GM13976 (cell line): ENCODE measurements at places on chromosomes 13 and 19.

GRCh38 chr13:107006661-107007060, 438.7 kb upstream of the ARGLU1 start:
- no peak for DNase-seq

- peak; percentile 95 for DNase-seq
These were observed 9.1 kb downstream of the TNFRSF19 start for GRCh38 chr13:23579072-23579895.

GRCh38 chr19:34734537-34735103, 577 bp downstream of the ZNF181 start:
- no peak for DNase-seq

DNA sequence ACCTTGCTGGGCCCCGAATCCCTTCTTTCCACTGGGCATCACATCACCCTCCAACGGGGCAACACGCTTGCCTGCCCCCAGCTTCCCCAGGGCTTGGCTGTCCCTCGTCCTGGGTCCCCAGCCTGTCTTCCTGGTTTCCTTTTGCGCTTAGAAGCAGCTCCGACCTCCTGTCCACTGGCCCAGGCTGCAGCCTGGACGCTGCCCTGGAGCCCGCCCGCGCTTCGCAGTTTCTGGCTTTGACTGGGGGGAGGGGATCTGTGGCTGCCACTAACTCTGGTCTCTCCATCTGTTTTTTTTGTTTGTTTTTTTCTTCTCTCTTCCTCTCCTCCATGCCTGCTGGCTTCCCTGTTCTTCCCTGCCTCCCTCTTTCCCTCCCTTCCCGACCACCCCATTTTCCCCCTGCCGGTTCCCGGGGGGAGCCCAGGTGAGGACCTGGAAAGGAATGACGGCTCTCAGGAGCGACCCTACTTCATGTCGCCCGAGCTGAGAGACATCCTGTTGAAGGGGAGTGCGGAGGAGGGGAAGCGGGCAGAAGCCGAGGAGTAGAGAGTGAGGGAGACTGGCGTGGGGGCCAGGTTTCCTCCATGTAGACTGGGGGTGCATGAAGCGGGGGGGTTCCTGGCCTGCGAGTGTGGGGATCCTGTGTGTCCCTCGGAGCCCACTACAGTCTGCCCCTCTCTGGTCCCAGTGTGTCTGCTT, 11.5 kb upstream of the ILF3 start:
- DNase-seq: no peak

DNA sequence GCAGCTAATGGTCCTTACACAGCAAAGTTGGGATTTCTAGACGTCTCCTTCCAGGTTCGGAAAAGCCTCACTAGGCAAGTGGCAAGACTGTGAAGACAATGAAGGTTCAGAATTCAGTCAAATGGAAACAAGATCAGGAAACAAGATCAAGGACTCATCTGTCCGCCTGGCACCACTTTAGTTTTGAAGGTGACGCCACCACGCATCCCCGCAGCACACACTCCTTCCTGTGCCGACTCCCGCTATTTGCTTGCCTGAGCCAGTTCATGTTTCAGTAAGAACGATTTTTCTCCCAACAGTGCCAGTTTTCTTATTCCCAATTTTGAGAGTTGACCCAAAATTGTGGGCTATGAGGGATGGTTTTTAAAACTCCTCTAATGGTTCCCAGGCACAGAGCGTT, 41.4 kb downstream of the MPHOSPH8 start:
- no peak for DNase-seq

- DNase-seq: peak; percentile 30
These were observed 166.6 kb downstream of the KLF12 start for GRCh38 chr13:73967397-73968165.

- peak; percentile 84 for DNase-seq
These were observed 12.5 kb downstream of the FEM1A start for GRCh38 chr19:4803736-4804695.

DNA sequence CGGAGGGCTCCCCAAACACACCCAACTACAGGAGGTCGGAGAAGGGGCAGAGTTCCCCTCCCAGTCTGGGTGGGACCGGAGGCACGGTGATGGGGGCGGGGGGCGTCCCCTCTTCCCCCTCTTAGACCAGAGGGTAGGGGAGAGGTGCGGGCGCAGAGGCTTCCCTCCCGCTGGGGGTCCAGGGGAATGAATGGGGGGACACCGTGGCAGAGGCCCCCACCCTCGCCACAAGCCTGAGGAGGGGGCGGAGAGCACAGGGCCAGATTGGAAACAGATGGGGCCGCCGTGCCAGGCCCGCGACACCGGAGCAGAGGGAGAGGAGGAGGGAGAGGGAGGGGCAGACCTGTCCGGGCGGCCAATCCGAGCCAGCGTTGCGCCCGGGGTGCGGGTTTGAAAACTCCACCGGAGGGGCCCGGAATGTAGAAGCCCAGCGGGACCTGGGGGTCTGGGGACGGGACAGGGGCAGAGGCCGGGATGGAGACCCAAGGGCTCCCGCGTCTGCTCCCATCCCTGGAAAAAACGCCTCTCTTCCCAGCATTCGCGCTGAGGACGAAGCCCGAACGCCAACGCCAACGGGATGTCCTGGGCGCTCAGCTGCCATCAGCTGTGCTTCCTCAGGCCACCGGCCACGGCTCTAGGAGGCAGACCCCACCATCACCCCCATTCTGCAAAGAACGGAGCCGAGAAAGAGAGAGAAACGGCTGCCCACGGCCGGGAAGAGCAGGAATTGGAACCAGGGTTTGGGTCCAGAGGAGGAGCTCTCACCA, 46.8 kb downstream of the PTPRS start:
- DNase-seq: peak; percentile 66

- DNase-seq: no peak
These were observed 566 bp downstream of the MPV17L2 start for GRCh38 chr19:18193388-18194180.

DNA sequence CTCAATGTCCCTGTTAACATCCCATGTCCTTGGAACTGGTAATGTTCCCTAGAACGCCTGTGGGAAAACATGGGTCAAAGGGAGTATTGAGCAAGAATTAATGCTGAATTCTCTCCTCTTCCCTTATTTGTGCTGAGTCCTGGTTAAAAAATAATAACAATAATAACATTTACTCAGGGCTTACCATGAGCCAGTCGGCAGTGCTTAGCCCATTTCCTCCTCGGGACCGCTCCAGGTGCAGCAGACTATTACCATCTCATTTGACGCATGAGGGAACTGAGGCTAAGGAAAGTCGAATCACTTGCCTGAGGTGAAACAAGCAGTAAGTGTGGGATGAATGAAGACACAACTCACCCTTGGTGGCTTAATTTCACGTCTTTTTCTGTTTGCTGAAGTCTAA, 33.6 kb upstream of the SLC15A1 start:
- DNase-seq: no peak

GRCh38 chr19:12841094-12841493, 2.8 kb downstream of the MAST1 start:
- DNase-seq: no peak

DNA sequence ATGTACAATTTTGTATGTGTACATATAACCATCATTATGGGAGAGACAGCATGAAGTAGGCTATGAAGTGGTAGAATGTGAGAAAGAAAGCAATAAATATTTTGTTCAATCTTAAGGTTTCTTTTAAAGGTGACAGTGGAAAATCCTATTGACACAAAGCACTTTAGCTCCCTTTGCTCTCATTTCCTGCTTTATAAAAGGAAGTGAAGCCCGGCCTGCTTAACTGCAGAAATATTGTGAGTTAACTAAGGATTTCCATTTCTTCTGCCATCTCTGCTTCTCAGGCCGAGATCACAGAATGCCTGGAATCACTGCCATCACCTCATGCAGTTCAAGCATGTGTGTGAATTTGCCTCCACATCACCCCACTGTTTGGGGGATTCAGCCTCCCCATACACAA, 83.5 kb downstream of the FRY start:
- no peak for DNase-seq

- no peak for DNase-seq
These were observed 3.5 kb upstream of the LILRB4 start for GRCh38 chr19:54659300-54659699.

DNA sequence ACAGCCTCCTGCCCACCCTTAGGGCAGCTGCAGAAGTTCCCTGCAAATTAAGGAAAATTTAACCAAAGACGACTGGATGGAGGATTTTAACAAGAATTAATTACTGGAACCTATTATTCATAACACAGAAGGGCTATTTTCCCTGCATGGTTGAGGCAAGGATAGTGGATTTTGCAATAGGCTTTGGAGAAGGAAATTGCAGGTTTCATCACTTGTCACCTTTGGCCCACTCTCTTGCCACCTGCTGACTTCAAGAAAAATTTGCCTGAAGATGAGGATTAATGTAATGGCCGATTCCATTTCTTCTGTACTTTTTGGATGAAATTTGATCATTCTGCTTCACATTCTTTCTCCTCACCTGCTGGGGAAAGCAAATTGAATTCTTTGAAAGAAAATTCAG, 261.7 kb downstream of the FGF9 start:
- DNase-seq: no peak

DNA sequence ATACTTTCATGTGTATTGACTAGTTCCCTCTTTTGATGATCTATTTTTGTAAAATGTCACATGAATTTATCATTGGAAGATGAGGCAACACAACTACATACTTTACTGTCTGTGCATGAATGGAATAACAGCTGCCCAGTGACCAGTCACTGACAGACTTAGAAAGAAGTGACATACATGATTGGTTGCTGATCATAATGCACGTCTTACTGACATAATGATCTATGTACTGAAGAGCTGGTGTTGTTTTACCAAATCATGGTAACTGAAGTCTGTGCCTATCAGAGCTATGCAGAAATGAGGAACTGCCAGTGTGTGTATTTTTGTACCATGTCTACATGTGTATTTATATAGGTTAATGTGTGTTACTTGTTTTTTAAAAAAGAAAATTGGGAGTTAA, 26.5 kb downstream of the GPR18 start:
- DNase-seq: no peak

DNA sequence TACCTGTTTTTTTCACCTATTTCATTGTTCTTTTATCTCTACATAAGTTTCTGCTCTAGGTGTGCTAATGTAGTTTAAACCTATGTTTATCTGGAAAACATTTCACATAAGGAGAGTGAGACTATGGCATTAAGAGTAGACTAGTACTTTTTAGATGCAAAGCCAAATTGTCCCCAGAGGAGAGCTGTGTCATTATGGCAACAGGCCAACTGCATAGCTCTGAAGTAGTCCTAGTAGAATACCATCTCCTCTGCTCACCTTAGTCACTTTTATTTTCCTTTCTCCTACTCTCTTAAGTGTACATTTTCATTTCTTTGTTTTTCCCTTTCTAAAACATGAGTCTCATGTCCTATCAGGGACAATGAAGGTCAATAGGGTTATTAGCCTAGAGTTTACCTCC, 123.1 kb downstream of the ITGBL1 start:
- no peak for DNase-seq
